ENCODE measurements at places on chromosomes 4 and X. TPM values are rescaled to one million over a fixed set of nuclear protein-coding genes. Genes with fewer than 3 reads are reported as not detected.

AMBN gene
- total RNA-seq: not detected

CYBB gene
- total RNA-seq: 4.5 TPM

DNA sequence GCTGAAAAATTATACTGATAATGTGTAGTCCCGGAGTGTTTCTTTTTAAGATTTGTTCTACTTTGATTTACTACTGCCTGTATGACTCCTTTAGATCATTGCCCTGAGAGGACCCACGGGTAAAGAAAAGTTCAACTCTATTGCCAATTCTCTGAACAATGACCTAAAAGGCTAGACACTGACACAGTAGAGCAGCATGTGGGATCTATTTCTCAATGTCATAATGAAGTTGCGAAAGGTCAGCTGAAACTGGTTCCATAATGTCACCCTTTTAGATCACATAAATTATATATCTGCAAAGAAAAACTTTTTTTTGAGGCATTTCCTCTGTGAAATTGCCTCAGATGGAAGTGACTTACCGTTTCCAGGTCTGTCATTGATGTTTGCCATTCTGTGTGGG, 67.4 kb downstream of the GLRB start:
- no peaks in the 10 kb centered on the region for H3K27me3 ChIP-seq
- no peak overlapping the region for H3K4me3 ChIP-seq
- no peaks in the 10 kb centered on the region for H3K36me3 ChIP-seq
- H3K4me1 ChIP-seq: no peaks in the 10 kb centered on the region
- H3K27ac ChIP-seq: no peak overlapping the region

DNA sequence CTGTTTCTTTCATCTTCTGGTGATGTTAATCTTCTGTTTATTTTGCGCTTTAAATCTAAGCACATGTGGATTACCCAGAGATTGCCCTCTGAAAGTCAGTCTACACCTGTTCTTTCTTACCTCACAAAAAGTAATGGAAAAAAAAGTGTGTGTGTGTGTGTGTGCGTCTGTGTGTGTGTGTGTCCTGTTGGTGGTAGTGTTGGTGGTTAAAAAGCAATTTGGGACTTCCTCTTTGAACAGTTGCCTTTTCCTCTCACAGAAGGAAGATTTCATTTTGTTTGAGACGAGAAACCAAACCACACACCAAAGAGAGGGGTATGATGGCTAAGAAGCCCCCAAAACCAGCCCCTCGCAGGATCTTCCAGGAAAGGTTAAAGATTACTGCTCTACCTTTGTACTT, at the start of gene STAP1:
Gene STAP1 (plus strand): TSS at position 235 of the 400 bp plus-strand sequence. CDS start 83 bp downstream, at position 318.
- peaks cover 11% of the 10 kb centered on the region for H3K4me1 ChIP-seq
- DNase-seq: no peak
- H3K36me3 ChIP-seq: no peaks in the 10 kb centered on the region
- H3K27ac ChIP-seq: peak within 1 kb of the TSS; percentile 90

DNA sequence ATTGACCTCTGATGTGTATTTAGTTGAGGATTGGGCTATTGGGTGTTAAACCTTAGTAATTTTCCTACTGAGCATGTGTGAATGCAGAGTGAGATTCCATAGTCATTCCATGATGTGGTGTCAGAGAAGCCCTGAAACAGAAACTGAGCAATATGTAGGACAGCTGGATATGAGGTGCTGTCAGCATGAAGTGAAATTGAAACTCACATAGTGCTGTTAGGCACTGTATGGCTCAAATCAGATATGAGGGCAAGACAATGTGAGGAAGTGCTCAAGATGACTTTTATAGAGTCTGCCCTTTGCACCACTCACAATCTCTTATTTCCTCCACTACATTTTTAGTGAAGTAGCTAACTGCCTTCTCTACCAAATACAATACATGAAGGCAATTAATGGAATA, 188.3 kb downstream of the SH3BGRL start:
- no peaks in the 10 kb centered on the region for H3K27me3 ChIP-seq
- H3K4me1 ChIP-seq: no peaks in the 10 kb centered on the region
- no peaks in the 10 kb centered on the region for H3K36me3 ChIP-seq
- H3K4me3 ChIP-seq: no peak overlapping the region
- no peak overlapping the region for H3K27ac ChIP-seq
